LoVo (cell line): ENCODE measurements at places on chromosomes 3 and 15.
A peak's percentile ranks its signal among the peaks of the same experiment; 100 is the strongest.

DNA sequence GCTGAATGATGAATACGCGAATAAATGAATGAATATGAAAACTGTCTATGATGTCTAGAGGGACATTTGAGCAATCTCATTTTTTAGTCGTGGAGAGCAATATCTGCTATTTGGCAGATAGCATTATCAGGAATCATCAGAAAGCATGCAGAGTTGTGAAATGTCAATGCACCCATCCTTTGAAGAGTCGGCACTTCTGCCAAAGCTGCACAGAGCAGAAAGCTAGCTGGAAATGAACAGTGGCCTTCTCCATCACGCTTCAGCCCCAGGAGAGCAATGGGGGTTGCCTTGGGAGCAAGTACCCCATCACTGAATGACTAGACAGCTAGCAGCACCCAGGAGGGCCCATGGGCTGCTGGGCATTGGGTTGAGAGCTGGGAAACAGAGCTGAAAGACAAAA is 69.1 kb upstream of the PROK2 start:
- no peak for DNase-seq

GRCh38 chr3:114454551-114455251 is 160.9 kb downstream of the TIGIT start:
- DNase-seq, result no peak

DNA sequence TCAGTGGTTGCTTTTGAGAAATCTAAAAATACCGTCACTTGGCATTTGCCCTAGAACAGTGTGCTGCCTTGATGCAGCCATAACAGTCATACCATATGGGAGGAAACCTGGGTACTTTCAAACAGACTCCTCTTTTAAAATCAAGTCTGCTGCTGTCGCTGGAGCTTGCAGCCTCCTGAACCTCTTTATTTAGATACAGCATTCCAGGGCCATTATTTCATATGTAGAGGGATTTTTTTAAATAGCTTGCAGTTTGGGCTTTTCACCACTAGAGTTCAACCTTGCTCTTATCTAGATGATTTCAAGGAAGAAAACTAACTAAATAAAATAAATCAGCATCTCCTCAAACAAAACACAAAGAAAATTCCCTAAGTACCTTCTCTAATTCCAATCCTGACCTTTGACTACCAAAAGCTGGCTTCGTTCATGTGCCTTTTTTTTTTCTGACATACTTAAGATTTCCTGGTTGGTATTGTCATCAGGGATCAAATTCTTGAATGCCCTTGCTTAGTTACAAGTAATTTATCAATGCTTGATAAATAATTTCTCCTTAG is 111.6 kb downstream of the KBTBD8 start:
- DNase-seq, result peak; percentile 18

- no peak for DNase-seq
Observed at GRCh38 chr15:75731248-75732151, 18.9 kb upstream of the CSPG4 start.

DNA sequence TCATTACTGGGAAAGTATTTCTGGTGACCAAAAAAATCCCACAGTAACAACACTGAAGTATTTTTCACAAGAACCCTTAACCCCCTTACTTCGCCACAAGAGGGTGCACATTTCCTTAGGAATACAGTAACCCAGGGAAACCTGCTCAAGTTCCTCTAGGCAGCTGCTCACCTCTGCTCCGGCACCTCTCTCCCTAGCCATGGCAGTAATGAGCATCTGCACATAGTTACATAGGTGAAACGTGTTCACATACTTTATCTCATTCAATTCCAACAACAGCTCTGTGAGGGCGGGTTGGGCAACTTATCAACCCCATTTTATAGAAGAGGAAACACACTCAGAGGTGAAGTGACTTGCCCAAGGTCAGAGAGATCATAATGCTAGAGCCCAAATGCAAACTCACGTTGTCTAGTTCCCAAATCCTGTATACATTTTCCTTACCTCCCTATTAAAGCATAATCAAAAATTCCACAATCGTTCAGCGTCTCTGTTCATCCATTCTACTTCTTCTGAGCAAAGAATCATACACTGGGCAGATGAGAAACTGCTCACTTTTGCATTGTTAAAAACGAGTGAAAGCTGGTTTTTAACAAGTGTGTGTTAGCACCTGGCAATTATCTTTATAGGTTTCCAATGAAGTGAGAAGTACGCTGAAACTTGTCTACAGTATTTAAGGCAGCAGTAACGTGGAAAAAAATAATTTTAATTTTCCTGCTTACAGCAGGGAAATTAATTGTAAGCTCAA is 90.7 kb downstream of the IGF2BP2 start:
- DNase-seq, result peak; percentile 77

- peak; percentile 82 for DNase-seq
Observed at GRCh38 chr3:56988458-56989168, 71.9 kb upstream of the SPATA12 start.

- no peak for DNase-seq
Observed at GRCh38 chr3:11610044-11610671, 33.6 kb downstream of the VGLL4 start.

- no peak for DNase-seq
Observed at GRCh38 chr15:66390678-66391077, 4.0 kb downstream of the MAP2K1 start.

- DNase-seq, result no peak
Observed at GRCh38 chr3:52388933-52389332, 56.0 kb downstream of the SEMA3G start.

DNA sequence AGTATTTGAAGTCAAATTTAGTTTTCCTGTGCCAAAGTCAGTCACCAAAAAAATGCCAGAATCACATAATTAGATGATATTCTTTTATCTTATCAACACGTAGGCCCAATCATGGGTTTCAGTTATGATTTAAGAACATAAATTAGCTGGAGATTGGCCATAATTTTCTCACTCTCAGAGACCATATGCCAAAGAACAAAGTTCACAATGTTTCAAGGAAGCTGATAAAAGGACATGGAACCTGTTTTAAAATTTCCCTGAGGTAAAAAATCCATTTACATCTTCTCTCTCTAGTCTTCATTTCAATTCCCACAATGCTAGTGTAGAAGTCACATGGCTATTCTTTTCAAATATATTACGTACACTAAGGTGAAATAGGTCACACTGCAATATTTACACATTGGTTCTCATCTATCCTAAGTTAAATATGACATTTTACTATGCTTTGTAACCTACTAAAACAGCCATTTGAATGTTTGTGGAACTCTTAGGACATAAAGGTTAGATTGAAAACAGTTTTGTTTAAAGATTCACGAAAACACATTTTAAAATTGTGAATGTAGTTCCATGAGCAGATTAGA is 42.7 kb upstream of the DCUN1D1 start:
- DNase-seq, result no peak

DNA sequence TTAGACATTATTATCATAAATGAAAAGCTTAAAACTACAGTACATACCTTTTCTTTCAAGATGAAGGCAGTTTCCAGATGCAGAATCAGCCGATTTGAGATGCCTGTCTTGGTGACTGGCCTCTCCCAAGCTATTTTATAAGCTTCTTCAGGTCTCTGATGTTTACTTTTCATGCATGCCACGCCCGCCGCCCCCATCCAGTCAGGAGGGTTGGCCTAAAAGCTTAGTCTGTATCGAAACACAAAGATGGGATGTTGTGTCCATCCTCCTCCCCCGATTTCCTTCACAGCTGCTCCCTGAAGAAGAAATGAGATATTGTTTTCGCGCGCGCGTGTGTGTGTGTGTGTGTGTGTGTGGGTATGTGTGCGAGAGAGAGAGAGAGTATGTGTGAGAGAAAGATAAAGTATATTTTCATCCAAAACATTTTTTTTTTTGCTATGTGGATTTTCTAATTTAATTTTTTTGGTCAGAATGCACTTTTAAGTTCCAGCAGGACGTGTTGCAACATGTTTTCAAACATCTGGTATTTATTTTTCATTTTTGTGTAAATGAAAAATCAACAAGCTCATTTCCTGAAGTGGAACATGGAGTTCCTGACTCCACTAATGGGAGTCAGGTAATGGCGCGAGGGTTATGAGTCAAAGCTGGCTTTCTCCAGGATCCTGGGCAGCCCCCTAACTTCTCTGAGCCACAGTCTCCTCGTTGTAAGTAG is at the start of gene APOD:
Gene APOD, minus strand, starts transcription at position 110 of the 712 bp plus-strand sequence. CDS start 4,479 bp downstream, outside the sequence.
- DNase-seq, result peak; percentile 31

DNA sequence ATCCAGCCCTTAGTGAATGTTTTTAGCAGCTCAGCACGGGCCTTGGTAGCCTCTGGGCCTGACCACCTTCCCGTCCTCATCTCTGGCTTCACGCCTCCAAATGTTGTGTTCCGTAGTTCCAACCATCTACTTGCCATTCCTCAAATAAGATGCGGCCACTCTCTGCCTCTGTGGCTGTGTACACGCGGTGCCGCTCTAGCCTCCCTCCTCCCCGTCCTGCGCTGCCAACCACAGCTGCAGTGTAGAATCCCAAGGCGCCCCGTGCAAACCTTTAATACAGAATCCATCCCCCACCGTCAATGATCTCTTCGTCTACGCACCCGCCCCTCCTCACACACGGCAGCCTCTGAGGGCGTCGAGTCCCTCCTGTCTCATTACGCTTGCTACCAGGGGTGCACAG is 77.2 kb downstream of the VGLL4 start:
- DNase-seq, result no peak

- DNase-seq, result no peak
Observed at GRCh38 chr3:53588122-53588521, 93.7 kb downstream of the CACNA1D start.

DNA sequence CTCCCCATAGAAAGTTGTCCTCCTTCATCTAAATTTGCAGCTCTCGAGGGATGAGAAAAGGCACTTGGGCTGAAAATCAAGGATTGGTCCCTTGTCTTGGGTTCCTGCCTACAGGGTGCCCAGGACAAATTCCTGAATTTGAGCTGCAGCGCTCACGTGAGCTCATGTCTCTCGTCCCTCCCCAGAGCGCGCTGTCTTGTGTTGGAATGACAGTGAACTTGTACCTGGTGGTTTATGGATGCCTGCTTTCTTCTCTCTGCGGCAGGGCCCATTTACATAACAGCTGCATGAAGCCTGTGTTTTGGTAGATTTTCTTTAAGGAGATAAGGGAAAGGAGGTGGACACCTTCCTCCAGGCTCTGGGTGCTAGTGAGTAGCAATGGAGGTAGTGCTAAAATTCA is 4.3 kb downstream of the RYR3 start:
- no peak for DNase-seq

GRCh38 chr3:120102674-120103073 is 8.4 kb upstream of the GSK3B start:
- DNase-seq, result no peak

- no peak for DNase-seq
Observed at GRCh38 chr15:72614810-72615532, 39.5 kb upstream of the GOLGA6B start.

- DNase-seq, result no peak
Observed at GRCh38 chr15:88992216-88992615, 79.0 kb upstream of the MFGE8 start.

DNA sequence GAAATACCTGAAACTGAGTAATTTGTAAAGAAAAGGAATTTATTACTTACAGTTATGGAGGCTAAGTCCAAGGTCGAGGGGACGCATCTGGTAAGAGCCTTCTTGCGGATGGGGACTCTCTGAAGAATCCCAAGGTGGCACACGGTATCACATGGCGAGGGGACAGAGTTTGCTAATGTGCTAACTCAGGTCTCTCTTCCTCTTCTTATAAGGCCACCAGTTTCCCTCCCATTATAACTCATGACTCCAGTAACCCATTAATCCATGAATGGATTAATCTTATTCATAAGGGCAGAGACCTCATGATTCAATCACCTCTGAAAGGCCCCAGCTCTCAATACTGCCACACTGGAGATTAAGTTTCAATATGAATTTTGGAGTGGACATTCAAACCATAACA is 15.7 kb downstream of the ZBED2 start:
- no peak for DNase-seq

- no peak for DNase-seq
Observed at GRCh38 chr3:43073116-43073835, 32.6 kb downstream of the POMGNT2 start.

GRCh38 chr3:117126946-117127546 is 417.5 kb downstream of the TUSC7 start:
- no peak for DNase-seq

DNA sequence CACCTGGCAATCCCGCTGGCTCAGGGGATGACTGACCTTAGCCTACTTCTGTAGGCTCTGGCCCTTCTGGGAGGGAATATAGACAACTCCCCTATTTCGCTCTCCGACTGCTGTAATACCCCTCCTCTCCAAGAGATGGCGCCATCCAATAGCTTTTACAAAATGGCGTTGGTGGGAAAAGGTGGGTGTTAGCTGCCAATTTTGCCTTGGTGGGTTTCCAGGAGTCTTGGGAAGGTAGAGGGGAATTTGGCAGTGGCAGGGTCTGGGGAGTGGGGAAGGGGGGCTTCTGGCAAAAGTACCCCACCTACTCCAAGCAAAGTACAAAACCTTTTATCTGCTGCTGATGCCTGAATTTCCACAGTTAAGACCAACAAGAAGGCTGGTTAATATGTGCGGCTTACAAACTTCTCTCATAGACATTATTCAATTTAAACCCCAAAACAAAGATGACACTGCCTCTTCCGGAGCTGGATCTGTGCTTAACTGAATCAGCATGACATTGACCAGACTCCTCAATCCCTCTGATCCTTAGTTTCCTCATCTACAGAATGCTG is 62.1 kb downstream of the RASGRF1 start:
- DNase-seq, result peak; percentile 51

DNA sequence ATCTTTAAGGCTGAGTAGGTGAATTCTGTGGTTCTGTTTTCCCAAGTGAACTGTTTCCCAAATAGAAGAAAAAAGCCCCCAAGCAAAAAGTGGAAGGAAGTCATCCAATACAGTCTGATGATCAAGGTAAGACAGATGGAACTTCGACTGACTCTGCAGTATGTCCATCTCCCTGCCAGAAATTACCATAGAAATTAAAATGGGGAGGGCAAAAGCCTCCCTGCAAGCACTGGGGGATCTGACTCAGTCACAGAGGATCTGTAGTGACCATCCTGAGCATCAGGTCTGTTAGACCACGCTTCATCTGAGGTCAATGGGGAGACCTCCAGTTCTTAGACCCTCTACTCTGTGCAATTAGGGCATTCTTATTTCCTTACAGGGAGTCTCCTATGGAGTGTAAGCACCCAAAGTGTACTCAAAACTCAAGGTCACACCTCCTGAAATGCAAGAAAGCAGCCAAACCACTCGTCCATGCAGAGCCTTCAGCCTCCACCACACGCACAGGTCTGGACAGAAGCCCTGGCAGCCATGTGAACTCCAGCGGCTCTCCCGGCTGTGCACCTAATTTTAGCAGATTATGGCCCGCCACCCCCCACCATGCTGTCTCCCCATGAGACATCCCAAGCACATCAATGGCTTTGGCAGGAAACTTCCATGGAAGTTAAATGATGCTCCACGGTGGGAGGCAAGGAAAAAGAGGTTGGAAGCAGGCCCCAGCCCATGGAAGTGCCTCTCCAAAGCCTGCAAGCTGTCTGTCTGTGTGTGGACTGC is 348.7 kb downstream of the NTRK3 start:
- DNase-seq, result no peak
